ENCODE measurements at places on chromosomes 7 and 10. TPM values are rescaled to one million over a fixed set of nuclear protein-coding genes. Genes with fewer than 3 reads are reported as not detected.

The ATOH7 gene
- total RNA-seq = not detected

The ATG9B gene
- not detected for total RNA-seq

The TYW1B gene
- total RNA-seq = 5.3 TPM

The PCLO gene
- total RNA-seq = 0.44 TPM

DNA sequence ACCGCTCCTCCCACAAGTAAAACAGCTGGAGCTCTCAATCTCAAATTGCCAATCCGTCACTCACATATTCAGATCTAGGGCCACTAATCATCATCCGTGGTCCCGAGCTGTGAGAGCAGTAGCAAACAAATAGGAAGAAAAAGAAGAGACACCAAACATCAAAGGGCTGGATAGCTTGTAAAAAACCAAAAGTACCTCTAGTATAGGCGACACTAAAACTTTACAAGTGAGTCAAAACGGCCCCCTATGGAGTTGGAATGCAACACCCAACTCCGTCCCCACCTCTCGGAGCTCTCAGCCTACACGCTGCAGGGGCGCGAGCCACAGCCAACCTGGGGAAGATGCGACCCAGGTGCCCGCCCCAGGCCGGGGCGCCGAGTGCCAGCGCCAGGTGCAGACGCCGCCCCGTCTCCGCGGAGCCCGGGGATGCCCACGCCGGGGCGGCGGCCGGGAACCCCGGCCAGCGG, 581 bp downstream of the FAM3C start:
- H3K4me3 ChIP-seq = peak overlapping the region; percentile 60
- peak; percentile 11 for DNase-seq
- H3K27ac ChIP-seq = peak overlapping the region; percentile 92
- H3K4me1 ChIP-seq = peaks cover 10% of the 10 kb centered on the region
- H3K27me3 ChIP-seq = no peaks in the 10 kb centered on the region
- H3K36me3 ChIP-seq = peaks cover 4% of the 10 kb centered on the region

DNA sequence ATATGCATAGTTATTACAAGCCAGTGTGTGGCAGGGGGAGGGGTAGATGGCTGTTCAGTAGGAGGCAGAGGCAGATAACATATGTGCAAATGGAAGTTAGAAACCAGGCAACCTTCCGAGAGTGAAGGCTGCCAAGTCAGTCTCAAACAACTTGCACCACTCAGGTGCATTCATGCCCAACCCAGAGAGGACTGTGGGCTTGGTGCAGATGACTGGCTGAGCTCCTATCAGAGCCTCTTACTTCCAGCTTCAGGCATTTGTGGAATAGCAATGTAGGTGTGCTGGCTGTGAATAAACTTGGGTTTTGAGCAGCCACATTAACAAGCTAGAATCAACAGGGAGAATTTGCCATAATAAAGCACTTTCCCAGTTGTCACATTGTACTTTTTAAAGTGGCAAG, 789.8 kb downstream of the PHTF2 start:
- H3K36me3 ChIP-seq = no peaks in the 10 kb centered on the region
- no peak for DNase-seq
- no peak overlapping the region for H3K4me3 ChIP-seq
- H3K27ac ChIP-seq = no peak overlapping the region
- H3K27me3 ChIP-seq = no peaks in the 10 kb centered on the region

DNA sequence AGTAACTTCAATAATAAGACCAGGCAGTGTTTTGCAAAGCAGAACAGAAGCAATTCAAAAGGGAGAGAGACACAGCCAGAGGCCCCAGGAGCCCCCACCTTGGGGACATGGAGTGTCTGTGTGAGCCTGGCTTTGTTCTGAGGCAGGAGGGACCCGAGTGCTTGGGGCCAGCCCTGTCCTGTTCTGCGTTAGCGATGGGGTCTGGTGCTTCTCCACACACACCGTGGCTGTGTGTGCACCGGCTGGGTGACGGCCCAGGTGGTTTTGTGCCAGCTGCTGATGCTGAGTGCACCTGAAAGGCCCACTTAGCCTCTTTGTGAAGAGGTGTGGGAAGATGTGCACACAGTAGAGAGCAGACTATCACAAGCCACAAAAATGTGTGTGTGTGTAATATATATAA, 468.9 kb downstream of the DNAJB6 start:
- DNase-seq = no peak
- no peaks in the 10 kb centered on the region for H3K36me3 ChIP-seq
- H3K4me1 ChIP-seq = no peaks in the 10 kb centered on the region
- H3K4me3 ChIP-seq = no peak overlapping the region
- no peaks in the 10 kb centered on the region for H3K27me3 ChIP-seq

- DNase-seq = no peak
- H3K27ac ChIP-seq = no peak overlapping the region
- H3K4me3 ChIP-seq = no peak overlapping the region
- H3K4me1 ChIP-seq = peaks cover 6% of the 10 kb centered on the region
- H3K36me3 ChIP-seq = peaks cover 2% of the 10 kb centered on the region
These were observed 90.0 kb downstream of the LARP4B start for GRCh38 chr10:841535-841934.

GRCh38 chr7:28988091-28988490, 30.0 kb upstream of the TRIL start:
- no peak overlapping the region for H3K4me3 ChIP-seq
- H3K27ac ChIP-seq = no peak overlapping the region
- no peaks in the 10 kb centered on the region for H3K4me1 ChIP-seq
- no peaks in the 10 kb centered on the region for H3K27me3 ChIP-seq
- DNase-seq = no peak
- no peaks in the 10 kb centered on the region for H3K36me3 ChIP-seq

- peak overlapping the region; percentile 98 for H3K27ac ChIP-seq
- H3K4me3 ChIP-seq = peak overlapping the region; percentile 57
- no peak for DNase-seq
- peaks cover 11% of the 10 kb centered on the region for H3K4me1 ChIP-seq
- H3K36me3 ChIP-seq = no peaks in the 10 kb centered on the region
These were observed 3.4 kb downstream of the TCF7L2 start for GRCh38 chr10:112953174-112954159.

DNA sequence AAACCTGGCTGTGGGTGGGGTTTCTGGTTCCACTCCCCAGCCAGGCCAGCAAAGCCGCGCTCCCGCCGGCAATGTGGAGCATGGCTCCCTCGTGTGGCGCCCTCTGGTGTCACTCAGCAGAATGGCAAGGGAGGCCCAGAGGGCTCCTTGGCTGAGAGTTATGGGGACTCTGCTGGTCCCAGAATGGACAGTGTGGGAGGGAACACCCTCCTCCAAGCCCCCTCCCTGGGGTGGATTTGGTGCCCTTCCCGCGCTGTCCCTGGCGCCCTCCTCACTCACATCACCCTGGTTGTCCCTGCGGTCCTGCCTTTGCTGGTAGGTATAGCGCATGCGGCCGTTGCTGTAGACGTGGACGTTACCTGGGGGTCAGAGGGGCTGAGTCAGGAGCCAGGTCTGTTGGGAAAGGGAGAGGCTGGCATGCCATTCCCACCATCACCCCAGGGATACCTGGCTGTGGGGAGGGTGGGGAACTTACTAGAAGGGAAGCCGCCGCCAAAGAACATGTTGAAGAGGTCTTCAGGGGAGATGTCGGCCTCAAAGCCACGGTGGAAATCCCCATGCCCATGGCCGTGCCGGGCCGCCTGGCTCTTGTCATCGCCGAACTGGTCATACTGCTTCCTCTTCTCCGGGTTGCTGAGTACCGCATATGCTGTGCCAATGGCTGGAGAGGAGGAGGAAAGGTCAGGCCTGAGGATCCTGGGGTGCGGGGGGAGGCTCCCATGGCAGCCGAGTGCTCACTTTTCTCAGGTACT, 14.0 kb downstream of the DNAJB12 start:
- H3K4me1 ChIP-seq = peaks cover 4% of the 10 kb centered on the region
- peak overlapping the region; percentile 11 for H3K27ac ChIP-seq
- H3K27me3 ChIP-seq = no peaks in the 10 kb centered on the region
- DNase-seq = peak; percentile 56
- H3K36me3 ChIP-seq = peaks cover 78% of the 10 kb centered on the region

DNA sequence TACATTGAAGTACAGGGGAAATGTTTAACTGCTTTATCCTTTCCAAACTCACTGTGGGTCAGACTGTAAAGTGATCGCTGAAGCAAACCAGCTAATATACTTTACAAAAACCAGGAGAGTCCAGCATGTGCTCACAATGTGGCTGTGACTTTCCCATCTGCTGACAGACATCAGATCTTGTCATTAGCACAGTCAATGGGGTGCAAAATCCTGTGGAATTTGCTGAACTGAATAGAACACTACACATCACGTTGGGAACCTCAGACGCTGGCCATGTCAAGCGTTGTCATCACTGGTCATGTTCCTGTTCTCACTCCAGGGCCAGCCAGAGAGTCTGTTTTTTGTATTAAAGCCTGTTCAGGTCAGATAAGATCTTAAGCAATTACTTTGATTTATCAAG, 83.4 kb downstream of the AGMO start:
- H3K27ac ChIP-seq = no peak overlapping the region
- no peak overlapping the region for H3K4me3 ChIP-seq
- H3K27me3 ChIP-seq = no peaks in the 10 kb centered on the region
- no peaks in the 10 kb centered on the region for H3K36me3 ChIP-seq
